ENCODE measurements at places on chromosomes 7 and 10.

- DNase-seq = no peak
Observed at GRCh38 chr10:69572159-69573055, 815 bp downstream of the NEUROG3 start.

DNA sequence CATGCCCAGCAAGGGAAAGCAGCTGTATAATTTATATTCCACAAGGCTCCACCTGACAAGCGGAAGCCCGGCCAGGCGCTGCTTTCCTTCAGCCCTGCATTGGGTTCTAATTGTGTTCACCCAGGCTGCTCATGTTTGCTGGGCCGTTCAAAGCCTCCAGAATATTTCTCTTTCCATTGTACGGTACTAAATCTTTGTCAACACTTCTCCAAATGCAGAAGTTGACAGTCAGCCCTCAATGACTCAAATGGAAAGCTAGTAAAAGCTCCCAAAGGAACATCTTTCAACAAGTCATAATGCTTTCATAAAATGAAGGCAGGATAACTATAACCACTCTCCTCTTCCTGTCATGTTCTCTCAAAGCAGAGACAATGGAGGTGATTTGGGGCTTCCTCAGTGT, 17.8 kb upstream of the CPXM2 start:
- DNase-seq = no peak

DNA sequence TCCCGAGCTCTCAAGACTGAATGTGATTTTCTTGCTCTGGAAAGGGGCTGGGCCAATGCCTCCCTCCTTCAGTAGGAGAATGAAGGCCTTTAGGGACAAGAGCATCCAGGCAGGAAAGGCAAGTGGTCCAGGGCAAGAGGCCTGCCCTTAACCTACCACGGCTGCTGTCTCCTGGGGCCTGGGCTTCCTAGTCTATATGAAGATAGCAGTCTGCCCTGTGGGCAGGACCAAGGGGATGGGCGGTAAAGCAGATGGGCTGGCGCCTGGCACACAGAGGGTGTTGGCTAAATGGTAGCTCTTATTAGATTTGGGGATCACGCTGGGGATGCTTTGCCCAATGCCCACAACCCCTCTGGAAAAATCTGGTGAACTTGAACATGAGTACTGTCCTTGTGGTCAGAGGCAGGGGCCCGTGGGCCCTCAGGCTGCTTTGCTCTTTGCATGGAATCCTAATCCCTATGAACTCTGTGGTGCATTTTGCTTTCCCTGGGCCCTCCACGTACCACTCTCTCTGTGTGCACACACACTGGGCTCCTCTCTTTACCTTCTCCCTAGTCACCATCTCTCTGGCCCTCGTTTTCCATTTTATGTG, 20.3 kb downstream of the CHAT start:
- DNase-seq = no peak

DNA sequence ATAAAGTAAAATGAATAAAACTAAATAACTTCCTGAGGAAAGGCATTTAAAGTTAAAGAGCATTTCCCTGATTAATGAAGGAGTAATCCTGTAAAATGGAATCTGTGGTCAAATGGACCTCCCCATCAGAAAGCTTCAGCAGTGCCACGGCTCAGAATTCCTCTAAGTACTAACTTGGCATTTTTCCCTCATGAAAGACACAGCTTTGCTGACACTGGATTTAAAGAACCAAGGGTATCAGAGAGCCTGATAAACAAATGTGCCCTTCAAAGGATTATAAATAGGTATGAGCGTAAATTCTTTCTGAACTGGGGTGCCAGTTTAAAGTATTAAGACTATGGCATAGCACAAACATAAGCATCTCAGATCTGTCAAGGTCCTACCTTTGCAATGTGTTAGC, 24.2 kb upstream of the RNF148 start:
- no peak for DNase-seq

DNA sequence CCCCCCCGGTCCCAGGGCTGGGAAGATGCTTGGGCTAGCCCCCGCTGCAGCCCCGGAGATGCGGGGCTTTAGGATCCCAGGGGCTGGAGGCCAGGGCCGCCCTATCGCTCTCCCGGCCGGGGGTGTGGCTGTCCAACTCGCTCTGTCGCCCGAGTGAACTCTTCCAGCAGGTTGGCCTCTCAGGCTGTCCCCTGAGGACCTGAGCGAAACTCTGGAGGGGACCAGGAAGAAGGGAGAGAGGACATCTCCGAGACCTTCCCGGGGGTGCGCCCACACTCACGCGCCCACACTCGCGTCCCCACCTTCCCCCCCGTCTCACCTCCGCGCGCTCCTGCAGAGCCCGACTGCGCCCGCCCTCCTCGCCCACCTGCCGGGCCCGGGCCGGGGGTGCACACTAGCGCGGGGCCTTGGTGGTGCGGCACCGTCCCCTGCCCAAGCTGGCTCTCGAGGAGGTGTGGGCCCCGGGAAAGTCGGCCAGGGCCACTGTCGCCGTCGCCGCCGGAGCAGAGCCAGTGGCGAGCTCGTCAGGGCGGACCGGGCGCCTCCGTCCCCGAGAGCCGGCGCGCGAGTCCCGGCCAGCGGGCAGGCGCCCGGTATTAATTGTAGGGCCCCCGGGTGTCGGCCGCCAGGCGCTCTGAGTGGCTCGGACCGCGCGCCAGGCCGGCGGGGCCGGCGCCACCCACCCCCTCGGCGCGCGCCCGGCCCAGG, 101.7 kb upstream of the SVIL start:
- DNase-seq = peak; percentile 33

DNA sequence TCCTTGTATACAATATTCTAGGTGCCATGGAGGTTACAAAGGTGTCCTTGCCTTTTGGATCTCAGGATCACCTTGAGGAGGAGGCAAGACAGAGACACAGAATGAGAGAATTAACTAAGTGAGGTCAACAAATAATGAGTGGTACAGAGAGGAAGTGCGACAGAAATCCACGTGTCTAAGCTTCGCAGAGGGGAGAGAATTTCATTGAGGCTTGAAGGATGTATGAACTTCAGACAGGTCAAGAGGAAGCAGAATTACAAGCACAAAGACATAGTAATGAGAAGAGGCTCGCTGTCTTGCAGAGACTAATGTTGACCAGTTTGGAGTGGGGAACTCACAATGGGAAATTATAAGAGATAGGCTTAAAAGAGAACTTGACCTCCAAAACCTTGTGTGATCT, 308.7 kb downstream of the FRMD4A start:
- DNase-seq = no peak

DNA sequence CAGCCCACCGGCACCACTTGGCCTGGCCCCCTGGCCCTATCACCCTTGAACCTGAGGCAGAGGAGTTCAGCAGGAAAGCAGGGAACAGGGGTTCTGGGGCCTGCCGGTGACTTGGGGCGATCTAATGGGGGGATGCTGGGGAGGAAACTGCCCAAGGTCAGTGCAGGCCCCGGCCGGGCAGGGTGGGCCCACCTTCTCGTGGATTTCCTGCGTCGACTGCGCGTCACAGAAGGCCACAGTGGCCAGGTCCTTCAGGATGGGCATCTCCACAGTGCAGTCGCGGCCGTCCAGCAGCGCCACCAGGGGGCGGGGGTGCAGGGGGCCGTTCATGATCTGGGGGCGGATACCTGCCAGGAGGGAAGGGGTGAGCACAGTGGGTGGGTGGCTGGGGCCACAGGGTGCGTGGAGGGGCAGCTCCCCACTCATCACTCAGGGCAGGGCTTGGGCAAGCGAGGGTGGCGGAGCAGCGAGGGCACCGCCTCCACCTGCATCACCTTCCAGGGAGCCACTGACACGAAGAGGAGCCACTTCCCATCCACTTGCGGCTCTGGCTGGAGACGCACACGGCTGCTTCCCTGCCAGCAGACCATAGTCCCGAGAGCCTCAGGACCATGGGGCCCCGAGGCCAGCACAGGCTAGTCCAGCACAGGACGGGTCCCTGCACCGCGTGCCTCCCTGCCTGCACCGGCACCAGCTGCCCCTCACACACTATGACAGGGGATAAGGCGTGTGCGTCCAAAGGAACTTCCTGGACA, 61.4 kb downstream of the ZRANB1 start:
- DNase-seq = no peak

DNA sequence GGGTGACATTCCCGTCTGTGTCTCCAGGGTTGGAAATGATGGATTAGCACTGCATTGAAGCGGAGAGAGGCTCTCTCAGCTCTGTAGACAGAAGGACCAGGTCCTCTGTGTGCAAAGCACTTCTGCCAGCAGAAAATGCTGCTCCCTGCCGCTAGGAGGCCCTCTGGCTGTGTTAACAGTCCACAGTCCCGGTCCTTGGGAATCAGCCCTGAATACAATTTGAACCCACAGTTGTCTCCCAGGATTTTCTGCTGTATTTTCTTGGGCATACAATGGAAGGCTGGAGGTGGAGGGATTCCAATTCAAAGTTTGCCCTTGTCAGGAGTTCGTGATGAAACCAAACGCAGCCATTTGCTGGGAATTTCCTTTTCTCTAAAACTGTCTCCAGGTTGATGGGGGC, 205.2 kb downstream of the GLRX3 start:
- peak; percentile 39 for DNase-seq

GRCh38 chr10:60943316-60944057, 498 bp downstream of the RHOBTB1 start:
- DNase-seq = peak; percentile 11

DNA sequence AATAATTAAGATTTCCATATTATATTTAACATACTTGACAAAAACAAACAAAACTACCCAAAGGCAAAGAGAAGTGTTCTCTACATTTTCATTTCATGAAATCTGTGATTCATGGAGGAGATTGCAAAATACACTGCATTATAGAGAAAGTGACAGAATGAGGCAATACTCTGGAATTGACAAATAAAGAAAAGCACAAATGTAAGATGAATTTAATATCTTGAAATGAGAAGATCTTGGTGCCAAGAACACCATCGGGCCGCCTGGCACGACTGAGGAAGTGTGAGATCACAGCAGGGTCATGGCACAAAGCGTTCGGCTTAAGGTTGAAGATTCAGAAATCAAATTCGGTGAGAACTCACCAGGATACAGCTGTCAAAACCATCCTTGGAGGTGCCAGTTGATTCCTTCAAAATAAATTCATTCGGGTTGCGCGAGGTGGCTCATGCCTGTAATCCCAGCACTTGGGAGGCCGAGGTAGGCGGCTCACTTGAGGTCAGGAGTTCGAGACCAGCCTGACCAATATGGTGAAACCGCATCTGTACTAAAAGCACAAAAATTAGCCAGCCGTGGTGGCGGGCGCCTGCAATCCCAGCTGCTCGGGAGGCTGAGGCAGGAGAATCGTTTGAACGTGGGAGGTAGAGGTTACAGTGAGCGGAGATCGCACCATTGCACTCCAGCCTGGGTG, 174.0 kb upstream of the PFKP start:
- DNase-seq = no peak

- DNase-seq = no peak
Observed at GRCh38 chr7:25437308-25437707, 209.0 kb upstream of the NPVF start.

GRCh38 chr10:84265418-84265817, 20.6 kb downstream of the RGR start:
- DNase-seq = no peak
